Central memory CD4-positive, alpha-beta T cell (primary cell): ENCODE measurements at places on chromosomes 2 and 18.

GRCh38 chr18:48735080-48735676, 196.3 kb downstream of the CTIF start:
- no peak for DNase-seq

DNA sequence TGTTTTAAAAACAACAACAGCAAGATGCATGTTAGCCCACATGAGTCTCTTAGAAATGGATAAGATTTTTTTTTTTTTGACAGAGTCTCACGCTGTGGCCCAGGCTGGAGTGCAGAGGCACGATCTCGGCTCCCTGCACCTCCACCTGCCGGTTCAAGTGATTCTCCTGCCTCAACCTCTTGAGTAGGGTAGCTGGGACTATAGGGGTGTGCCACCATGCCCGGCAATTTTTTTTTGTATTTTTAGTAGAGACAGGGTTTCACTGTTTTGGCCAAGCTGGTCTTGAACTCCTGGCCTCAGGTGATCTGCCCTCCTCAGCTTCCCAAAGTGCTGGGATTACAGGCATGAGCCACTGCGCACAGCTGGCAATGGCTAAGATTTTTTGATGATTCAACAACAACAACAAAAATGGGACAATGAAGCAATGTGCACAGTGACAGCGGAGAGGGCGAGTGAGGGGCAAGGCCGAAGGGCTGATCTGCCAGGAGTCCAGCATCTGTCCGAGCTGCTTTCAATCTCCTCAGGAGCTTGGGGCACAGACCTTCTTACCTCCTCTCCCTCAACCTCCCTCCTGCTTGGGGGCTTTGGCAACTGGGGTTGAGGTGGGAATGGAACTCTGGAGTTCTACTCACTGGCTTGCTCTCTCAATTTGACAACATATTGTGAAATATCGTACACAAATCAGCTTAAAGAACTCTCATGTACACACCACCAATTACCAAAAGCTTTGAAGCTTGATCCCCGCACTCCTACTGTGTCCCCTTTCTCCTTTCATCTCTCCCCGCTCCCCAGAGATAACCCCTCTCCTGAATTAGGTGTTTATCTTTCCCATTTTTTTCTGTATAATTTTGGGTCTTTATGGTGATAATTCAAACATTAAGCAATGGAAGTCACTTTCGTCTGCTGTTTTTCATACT, 3.4 kb downstream of the ABCG8 start:
- no peak for DNase-seq

DNA sequence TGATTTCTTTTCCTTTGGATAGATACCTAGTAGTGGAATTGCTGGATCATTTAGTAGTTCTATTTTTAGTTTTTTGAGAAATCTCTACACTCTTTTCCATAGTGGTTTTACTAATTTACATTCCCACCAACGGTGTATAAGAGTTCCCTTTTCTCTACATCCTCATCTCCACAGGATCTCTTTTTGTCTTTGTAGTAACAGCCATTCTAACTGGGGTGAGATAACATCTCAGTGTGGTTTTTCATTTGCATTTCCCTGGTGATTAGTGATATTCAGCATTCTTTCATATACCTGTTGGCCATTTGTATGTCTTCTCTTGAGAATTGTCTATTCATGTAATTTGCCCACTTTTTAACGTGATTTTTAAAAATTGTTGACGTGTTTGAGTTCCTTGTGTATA, 13.8 kb downstream of the RFTN2 start:
- no peak for DNase-seq

DNA sequence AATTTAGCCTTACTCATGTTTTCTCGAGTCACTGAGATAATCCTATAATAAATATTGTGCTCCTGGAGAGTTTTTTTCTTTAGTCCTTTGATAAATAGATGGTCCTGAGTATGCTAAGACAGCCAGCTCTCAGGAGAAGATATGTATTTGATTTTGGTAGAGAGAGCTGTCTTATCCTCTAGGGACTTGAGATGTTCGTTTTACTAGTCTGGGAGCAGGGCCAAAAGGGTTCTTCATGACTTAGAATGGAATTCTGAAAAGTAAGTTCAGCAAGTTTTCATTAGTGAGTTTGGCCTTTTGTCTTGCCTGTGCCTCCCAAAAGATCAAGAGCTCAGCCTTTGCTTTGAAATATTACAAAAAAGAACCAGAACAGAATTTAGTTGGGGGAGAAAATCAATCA, 246.7 kb downstream of the BABAM2 start:
- DNase-seq, result no peak

- DNase-seq, result no peak
Measured at GRCh38 chr2:130874512-130874911, 37.8 kb downstream of the ARHGEF4 start.

GRCh38 chr2:120683081-120683480, 52.6 kb upstream of the GLI2 start:
- no peak for DNase-seq

DNA sequence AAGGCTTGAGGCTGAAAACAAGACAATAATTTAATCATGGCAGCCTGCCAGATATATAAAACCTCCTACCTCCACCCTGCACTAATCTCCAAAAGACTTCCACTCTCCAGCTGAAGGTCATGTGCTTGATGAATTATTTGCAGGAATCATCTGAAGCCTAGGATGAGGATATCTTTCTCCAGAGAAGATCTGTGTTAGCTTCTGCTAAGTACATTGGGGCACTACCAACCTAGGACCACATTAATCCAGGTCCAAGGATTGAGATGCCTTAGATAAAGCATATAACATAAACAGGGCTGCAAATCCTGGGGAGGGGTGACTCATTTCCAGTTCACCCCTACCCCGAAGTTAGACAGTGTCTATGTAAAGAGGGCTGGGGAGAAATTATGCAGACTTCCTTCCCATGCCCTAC, 80.5 kb upstream of the FRZB start:
- DNase-seq, result no peak

- DNase-seq, result no peak
Measured at GRCh38 chr2:21500401-21500945, 376.7 kb downstream of the TDRD15 start.

DNA sequence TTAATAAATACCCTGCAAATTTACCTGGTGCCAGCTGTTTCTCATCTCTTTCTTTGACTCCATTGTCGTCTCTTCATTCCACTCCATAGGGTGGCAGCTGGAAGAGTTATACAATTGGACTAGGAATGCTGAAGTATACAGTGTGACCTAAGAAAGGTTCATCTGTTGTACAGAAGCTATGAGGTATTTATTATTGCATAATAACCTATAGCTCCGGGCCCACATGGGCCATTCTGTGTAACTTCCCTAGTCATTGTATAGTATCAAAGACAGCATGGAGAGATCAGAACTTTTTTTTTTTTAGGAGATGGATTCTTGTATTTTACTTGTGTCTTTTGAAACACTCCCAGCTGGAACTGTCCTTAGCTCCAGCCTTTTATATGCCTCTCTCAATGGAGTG, 26.2 kb downstream of the BMP10 start:
- DNase-seq, result no peak

DNA sequence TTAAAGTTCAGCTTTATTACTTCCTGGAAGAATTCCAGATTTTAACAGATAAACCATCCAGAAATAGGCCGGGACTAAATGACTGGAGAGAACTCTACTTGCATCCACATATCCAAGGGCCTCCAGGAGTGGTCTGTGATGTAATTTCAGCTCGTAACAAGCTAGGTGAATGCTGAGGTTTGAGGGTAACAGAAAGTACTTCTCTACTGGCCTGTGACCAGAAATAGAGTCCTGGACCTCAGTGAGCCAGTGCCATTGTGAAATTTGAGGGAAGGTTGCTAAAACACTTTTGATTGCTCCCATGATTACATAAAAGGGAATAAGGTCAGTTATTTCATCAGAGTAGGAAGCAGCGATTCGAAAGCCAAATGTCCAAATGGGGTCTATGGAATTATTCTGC, 158.1 kb downstream of the DOCK10 start:
- no peak for DNase-seq

- no peak for DNase-seq
Measured at GRCh38 chr2:119431155-119431975, at the start of gene TMEM37. Gene TMEM37, plus strand, starts transcription at chr2:119431854. Its CDS starts 50 bp downstream, at chr2:119431904.

DNA sequence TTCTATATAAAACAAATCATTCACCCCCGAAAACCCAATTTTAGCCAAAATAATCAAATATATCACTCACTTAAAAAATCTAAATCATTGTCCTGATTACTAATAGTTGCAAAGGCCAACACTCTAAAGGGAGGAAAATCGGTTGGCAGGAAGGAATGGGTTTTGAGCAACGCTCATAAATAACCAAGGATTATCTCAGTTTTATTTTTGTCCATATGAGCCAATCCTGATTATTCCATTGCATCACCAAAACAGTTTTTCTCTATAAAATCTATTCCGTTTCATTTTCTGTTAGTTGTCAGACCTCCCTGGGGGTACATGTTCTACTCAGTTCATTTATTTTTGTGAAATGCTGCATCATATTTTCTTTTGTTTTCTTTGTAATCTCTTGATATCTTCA, 174.1 kb downstream of the LRATD1 start:
- DNase-seq, result no peak

GRCh38 chr2:17355608-17356329, 162.5 kb downstream of the RAD51AP2 start:
- no peak for DNase-seq

DNA sequence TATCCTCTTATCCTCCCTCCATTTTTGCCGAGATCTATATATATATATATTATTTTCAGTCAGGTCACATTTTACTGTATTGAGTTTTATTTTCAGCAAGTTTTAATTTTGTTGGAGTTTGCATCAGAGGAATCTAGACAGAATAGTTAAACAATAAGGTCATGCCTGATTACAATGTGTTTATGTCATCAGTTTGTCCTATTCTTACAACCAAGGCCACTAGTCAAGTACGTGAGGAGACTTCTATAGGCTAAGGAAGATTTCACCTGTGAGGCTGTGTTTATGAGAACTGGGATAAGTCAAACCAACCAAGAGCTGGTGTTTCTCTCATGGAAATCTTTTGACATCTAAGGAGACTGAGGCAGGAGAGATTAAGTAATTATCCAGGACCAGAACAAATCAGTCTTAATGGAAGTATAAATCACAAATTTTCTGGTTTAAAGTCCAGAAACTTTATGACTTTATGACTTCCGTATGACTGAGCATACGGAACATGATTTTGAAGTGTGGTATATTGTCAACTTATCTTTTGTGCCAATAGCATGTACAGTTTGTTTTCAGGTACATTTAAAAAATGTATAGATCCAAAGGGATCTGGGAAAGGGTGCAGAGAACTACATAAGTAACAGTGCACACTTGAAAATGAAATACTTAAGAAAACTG, 100.0 kb upstream of the DTNA start:
- no peak for DNase-seq

DNA sequence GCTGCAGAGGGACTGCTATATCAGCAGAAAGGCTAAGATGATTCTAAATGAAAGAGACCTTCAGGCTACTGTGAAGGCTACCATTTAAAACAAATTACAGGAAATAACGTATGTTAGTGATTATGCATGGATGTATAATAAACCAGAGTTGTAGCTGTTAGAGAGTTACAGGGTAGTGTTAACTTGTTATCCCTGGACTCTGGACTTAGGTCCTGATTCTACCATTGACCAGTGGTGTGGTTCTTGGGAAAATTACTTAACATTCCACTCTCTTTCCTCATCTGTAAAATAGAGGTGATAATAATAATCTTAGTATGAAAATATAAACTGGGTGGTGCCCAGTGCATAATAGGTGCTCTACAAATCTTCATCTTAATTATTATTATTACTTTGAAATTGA, 22.2 kb downstream of the LAMA3 start:
- DNase-seq, result no peak

DNA sequence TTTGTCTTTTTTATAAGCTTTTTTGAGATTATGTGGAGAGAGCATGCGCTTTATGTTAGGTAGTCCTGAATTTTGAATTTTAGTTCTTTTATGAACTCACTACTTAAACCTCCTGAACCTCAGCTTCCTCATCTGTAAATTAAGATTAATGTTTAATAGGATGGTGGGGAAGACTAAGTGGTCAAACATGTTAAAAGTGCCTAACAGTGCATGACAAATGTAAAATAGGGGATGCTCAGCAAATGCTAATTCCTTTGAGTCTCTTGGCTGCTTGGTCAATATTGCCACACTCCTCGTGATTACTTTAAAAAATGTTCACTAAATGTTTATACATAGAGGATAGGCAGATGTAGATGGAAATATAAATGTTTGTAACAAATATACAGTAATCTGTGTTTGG, 6.8 kb downstream of the BIRC6 start:
- no peak for DNase-seq

GRCh38 chr18:59649591-59649990, 47.6 kb downstream of the CCBE1 start:
- DNase-seq, result no peak

GRCh38 chr2:213316001-213316735, 31.9 kb downstream of the SPAG16 start:
- DNase-seq, result no peak

GRCh38 chr2:56962673-56963072, 778.9 kb downstream of the CCDC85A start:
- DNase-seq, result no peak

GRCh38 chr2:9263428-9263827, 56.8 kb downstream of the ASAP2 start:
- DNase-seq, result no peak

DNA sequence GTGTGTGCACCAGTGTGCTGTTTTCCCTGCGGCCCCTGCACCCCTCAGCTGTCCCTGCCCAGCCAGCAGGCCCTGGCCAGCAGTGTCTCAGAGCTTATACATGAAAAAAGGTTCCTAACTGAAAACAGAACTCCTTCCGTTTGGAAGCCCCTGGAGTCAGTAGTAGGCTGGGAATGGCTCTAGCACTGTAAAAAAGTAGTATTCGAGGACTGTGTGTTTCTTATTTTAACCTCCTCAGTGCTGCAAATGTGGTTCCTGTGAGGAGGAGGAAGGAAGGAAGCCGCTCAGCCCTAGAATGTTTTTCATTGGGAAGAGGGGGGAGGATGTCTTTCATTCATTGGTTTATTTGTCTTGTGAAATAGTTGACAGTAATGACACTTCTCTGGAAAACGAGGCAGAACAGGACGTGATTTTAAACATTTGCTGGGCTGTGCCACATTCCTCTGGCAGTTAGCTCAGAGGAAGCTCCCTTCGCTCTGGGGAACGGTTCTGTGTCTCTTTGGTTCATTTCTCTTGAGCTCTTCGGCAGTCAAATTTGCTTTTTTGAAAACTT, 103.5 kb downstream of the SPTBN1 start:
- DNase-seq, result no peak

GRCh38 chr2:44840503-44840850, 101.0 kb upstream of the SIX3 start:
- DNase-seq, result no peak

- DNase-seq, result no peak
Measured at GRCh38 chr2:209260281-209260680, 163.6 kb upstream of the MAP2 start.

GRCh38 chr2:12314127-12314760, 402.5 kb upstream of the TRIB2 start:
- DNase-seq, result no peak

GRCh38 chr2:224586127-224586695, 1.0 kb upstream of the CUL3 start:
- DNase-seq, result no peak

DNA sequence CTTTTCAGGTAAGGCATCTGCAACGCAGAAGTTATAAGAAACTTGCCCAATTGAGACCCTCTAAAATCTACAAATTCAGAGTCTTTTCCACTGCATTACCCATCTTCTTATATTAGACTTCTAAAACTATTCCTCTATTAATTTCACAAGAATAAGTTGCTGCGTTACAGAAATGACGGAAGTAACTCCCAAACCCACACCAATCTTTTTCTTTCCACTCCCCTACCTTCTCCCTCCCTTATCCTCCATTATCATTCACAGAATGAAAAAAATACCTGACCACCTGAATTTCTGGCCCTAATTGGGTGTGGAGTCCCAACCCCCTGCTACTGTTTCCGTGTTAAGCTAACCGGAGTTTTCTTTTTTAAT, 689 bp downstream of the RPRD1A start:
- DNase-seq, result no peak
